ENCODE measurements at places on chromosomes 3 and 15.

DNA sequence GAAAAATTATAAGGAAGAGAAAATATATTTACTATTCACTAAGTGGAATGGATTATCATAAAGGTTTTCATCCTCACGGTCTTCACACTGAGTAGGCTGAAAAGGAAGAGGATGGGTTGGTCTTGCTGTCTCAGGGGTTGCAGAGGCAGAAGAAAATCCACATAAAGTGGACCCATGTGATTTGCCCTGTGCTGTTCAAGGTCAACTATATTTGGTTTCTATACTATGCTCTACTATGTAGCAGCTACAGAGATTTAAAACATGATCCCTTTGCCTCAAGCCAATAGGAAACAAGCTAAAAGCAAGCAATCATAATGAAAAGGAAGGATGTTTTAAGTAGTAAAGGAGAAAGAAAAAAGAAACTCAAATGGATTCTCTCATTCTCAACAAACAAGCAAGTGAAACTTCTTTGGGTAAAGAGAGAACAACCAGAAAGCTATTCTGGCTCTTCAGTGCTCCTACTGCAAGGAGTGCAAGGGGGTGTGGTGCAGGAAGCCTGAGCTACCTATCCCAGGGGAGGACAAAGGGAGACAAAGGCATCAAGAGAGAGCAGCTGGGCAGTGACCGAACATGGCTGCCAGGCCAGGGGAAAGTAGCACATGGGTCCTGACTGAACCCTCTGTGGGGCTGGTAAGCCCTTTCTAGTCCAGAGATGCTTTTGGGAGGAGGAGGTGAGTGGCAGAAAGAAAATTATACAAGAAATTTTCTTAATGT is 35.9 kb downstream of the SFMBT1 start:
- DNase-seq: no peak

GRCh38 chr3:150429767-150430671 is 21.9 kb downstream of the TSC22D2 start:
- no peak for DNase-seq

- no peak for DNase-seq
Observed at GRCh38 chr3:192413461-192413860, 313.9 kb downstream of the FGF12 start.

GRCh38 chr3:312160-312733 is 115.7 kb downstream of the CHL1 start:
- DNase-seq: no peak

- DNase-seq: no peak
Observed at GRCh38 chr3:149723781-149724180, 28.5 kb downstream of the COMMD2 start.

GRCh38 chr15:40845511-40846284 is 1.9 kb downstream of the SPINT1 start:
- DNase-seq: no peak

GRCh38 chr15:56734013-56734635 is 815 bp upstream of the ZNF280D start:
- DNase-seq: no peak

- no peak for DNase-seq
Observed at GRCh38 chr3:113844622-113845222, 6.1 kb downstream of the GRAMD1C start.

Measured in sciatic nerve (tissue), 2 donors.